ENCODE measurements at places on chromosomes 16 and 17.

DNA sequence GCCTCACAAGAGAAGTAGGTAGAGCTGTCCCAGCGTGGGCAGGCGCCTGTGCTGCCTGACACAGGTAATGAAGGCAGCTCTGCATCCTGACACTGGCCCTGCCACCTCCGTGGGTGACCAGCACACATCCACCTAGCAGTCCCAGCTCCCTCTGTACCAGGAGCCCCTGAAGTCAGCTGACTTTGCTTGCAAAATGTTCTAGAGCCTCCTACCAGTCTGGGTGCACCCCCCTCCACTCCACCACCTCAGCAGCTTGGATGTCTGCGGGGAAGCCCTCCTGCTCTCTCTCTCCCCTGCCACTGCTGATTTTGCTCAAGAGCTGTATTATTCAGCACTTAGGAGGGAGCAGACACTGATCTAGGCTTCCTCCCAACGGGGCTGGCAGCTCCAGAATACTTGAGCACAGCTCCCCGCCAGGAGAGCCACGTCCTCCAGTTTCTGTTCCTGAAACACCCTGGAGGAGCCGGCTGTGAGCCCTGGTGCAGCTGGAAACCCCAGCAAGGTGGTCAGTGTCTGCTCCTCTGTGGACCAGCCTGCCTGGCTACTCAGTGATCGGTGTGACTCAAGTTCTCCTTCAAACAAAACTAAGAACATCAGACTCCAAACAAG is 1.0 kb downstream of the RNF166 start:
- no peak for DNase-seq

GRCh38 chr17:32335046-32335445 is 6.9 kb downstream of the C17orf75 start:
- DNase-seq, result no peak

- DNase-seq, result no peak
Observed at GRCh38 chr17:81400996-81401722, 5.9 kb downstream of the BAHCC1 start.

DNA sequence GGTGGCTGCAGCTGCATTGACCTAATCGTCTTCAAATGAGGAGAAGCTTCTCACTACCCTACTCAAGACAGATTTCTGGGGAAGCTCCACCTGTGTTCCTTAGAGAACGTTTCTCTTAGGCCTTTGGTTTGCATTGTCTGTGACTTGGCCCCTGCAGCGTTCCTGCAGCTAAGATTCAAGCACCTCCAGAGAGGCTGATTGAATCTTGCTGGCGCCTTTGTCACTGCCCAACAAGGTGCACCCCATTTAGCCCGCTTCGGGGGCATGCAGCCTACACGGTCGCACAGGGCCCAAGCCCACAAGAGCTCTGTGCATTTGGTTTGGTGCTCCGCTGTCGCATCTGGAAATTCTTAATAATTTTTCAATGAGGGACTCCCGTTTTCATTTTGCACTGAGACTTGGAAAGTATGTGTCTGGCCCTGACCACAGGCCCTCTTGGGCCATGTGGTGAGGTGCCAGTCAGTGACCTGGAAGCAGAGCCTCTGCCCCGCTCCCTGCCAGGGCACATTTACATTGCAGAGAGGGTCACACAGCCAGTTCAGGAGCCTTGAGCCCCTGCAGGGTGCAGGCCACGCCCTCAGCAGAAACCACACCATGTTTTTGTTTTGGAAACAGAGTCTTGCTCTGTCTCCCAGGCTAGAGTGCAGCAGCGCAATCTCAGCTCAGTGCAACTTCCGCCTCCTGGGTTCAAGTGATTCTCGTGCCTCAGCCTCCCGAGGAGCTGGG is 51.1 kb upstream of the CACNG5 start:
- DNase-seq, result no peak

GRCh38 chr17:75652934-75653549 is 13.9 kb downstream of the RECQL5 start:
- DNase-seq, result no peak

DNA sequence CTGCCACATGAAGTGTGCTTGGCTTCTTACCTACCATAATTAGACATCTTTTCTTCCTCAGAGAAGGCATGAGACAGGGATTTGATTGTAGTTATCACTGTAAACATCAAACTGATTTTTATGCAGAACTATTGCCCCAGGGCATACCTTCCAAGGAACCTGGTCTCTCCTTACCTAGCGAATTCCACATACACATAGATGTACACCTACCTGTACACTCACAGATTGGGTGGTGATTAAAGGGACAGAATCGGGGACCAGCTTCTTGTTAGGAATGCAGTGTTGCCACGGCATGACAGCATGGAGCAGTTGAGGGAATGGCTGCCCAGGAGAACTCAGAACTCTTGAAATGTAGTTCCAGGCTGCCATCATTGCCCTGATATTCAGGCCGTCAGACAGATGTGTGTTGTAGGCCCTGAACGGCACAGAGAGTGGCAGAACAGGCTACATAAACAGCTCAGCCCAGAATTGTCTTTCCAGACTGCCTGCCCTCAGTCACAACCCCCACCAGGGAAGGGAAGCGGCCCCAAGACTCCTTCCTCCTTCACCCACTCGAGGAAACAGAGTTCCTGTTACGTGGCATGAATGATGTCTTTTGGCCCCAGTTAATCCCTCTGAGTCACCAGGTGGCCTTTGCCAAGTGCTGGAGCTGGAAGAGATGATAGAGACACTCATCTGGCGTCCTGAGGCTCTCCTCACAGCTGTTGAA is 17.8 kb upstream of the NAGLU start:
- no peak for DNase-seq

DNA sequence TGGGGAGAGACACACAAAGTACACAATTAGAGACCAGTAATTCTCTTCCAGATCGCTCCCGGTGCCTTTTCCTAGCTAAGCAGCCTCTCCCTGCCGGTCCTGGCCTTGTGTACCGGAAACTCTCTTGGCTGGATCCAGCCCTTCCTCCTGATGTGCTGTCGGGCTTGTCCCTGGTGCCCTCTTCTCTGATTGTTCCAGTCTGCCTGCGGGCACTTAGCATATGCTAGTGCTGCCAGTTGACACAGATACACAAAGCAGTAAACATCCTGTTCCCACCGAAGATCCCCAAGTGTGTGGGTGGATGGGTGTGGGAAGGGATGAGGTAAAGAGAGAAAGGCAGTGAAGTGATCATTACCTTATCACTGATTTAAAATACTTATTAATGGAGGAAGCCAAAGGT is 9.7 kb downstream of the HS3ST3B1 start:
- DNase-seq, result no peak

DNA sequence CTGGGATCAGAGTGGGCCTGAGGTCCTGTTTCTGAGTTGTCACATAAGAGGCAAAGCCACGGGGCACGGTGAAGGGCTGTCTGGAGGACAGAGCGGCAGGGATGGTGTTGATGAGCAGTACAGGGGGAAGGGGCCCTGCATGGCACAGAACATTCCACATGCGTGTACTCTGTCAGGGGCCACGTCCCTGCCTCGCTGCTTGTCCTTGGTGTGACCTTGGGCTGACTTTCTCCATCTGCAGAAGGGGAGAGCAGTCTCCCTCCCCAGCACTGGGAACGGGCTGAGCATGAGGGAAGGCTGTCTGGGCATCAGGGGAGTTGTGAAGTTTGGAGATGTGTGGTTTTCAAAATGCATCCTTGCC is 71.5 kb upstream of the GSE1 start:
- DNase-seq, result no peak

- no peak for DNase-seq
Observed at GRCh38 chr16:71262391-71262790, 26.8 kb downstream of the CMTR2 start.

- DNase-seq, result peak; percentile 29
Observed at GRCh38 chr16:9138731-9139501, 47.5 kb downstream of the HAPSTR1 start.

- DNase-seq, result no peak
Observed at GRCh38 chr17:80837711-80838110, 153.9 kb upstream of the CHMP6 start.

- DNase-seq, result no peak
Observed at GRCh38 chr17:68910251-68910705, 44.9 kb downstream of the ABCA8 start.

- no peak for DNase-seq
Observed at GRCh38 chr17:70037498-70037897, 37.5 kb upstream of the KCNJ16 start.

DNA sequence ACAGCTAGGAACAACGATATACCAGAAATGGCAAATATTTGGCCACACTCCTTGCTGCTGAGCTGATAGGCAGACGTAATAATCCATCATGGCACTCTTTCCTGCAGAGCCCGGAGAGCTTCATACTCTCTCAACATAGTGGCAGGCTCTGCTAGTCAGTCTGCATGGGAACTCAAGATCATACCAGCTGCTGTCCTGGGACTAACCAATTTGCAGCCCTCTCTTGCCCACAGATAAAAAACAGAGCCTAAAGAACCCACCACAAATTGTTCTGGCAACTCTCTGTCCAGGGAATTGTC is 13.5 kb downstream of the GSDMB start:
- DNase-seq, result no peak

GRCh38 chr16:2317231-2318020 is 23.1 kb downstream of the ABCA3 start:
- DNase-seq, result no peak

GRCh38 chr17:32161506-32162365 is 19.4 kb downstream of the RHOT1 start:
- no peak for DNase-seq

GRCh38 chr17:69232650-69233049 is 4.0 kb upstream of the ABCA10 start:
- no peak for DNase-seq

- DNase-seq, result no peak
Observed at GRCh38 chr16:83989300-83989699, 21.3 kb downstream of the NECAB2 start.

DNA sequence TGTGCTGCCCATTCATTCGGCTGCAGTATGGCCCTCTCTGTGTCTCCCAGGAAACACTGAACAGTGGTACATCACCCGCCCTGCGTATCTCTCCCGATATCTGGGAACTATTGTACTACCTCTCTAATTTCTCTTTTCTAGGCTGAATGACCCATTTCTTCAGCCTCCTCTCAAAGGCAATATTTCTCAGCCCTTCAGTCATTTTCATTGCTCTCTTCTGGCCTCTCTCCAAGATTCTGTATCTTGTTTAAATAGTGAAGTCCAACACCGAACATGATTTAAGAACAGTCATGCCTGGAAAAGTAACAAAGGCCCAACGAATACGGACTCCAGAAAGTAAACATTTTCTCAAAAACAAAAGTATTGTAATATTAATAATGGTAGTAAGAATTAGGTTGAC is 220.1 kb downstream of the ZFHX3 start:
- no peak for DNase-seq

- no peak for DNase-seq
Observed at GRCh38 chr16:78189121-78189520, 89.7 kb downstream of the WWOX start.

DNA sequence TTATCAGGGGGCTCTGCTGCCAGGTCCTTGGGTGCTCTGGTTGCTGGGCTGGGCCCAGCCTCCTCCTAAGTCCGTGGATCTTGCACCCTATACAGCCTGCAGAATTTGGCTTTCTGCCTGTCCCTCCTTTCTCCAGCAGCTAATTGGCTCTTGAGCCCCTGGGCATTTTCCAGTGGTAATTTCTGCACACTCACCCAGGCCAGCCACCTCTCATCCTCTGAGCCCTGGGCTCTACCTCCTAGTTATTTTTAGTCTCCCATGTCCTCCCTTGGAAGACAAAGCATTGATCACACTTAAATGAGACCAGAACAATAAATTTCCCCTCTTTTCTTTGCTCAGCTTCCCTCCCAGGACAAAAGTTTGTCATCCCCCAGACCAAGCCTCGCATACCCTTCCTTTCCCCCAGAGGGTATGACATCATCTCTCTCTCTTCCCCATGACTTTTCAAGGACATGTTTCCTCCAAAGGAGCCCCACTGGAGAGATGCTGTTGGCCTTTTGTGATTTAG is 38.1 kb downstream of the C17orf75 start:
- no peak for DNase-seq

DNA sequence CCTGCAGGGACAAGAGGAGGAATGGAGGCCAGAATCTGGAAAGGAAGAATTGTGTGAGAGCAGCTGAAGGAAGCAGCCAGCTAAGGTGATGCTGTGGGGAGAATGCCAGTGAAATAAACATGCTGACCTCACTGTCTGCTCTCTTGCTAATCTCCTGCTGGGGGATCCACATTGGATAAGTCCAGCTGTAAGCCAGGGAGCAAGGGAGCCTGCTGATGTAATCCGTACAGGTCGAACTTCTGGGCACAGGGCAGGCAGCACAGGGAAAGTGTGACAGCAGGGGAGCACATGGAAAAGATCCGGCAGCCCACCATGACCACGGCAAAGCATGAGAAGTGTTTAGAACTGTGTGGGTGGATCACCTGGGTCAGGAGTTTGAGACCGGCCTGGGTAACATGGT is 7.5 kb upstream of the XPO6 start:
- DNase-seq, result no peak

DNA sequence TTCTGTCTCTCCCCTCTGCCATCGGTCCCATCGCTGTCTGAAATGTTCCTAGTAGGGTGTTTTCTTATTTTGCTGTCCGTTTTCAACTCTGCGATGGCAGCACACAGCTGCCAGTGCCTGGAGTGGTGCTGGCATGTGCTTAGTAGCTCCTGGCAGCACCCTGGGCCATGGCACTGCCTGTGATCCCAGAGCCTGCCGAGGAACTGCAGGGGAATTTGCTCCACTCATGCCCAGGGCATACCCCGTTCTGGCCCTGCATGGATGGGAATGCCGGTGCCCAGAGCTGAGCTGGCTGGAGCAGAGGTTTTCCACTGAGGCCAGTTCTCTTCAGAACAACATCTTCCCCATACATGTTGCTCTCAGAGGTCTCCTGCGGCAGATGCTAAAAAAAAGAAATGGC is 43.1 kb downstream of the GPT2 start:
- no peak for DNase-seq

DNA sequence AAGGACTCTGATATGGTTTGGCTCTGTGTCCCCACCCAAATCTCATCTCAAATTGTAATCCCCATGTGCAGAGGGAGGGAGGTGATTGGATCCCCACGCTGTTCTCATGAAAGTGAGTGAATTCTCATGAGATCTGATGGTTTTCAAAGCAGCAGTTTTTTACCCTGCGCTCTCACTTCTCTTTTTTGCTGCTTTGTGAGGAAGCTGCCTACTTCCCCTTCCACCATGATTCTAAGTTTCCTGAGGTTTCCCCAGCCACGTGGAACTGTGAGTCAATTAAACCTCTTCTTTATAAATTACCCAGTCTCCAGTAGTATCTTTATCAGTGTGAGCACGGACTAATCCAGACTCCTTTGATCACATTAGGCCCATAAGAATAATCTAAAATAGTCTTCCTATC is 719.7 kb upstream of the CDH8 start:
- no peak for DNase-seq

GRCh38 chr16:55563797-55564196 is 2.7 kb upstream of the CAPNS2 start:
- DNase-seq, result no peak

DNA sequence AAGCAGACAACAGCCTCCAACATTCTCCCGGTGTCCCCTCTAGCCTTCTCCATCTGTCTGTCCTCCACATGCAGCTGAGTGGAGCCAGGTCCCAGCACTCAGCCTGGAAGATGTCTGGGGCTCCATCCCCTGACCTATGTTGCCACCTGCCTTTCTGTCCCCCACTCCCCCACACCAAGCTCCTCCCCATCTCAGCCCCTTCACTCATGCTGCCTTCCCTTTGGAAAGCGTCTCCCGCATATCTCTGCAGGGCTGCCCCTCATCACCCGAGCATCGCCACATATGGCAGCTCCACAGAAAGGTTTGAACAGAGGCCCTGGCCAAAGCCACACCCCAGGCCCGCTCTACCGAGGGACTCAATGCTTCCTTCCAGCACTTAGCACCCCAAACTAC is 24.2 kb downstream of the NSMCE1 start:
- no peak for DNase-seq

- DNase-seq, result no peak
Observed at GRCh38 chr17:9183306-9183705, 162.0 kb downstream of the NTN1 start.
